H9 (cell line): ENCODE measurements at places on chromosomes 12 and 14. TPM values are rescaled to one million over a fixed set of nuclear protein-coding genes. Genes with fewer than 3 reads are reported as not detected.

The PRKAB1 gene
- 42.2 and 44.2 TPM in 2 replicates for total RNA-seq

The FGF6 gene
- total RNA-seq = not detected in 2 replicates

The PTPN21 gene
- 12.9 and 14.3 TPM in 2 replicates for total RNA-seq

The DTD2 gene
- total RNA-seq = 14.8 and 15.6 TPM in 2 replicates

The WBP11 gene
- 108 TPM in 2 replicates for total RNA-seq

The GUCY2C gene
- total RNA-seq = 1.3 and 1.9 TPM in 2 replicates

The BCL11B gene
- 4.9 and 5.1 TPM in 2 replicates for total RNA-seq

The HOXC6 gene
- not detected in 2 replicates for total RNA-seq

The AGAP2 gene
- total RNA-seq = 4.6 and 5.3 TPM in 2 replicates

The MANSC4 gene
- total RNA-seq = not detected in 2 replicates

The PARP2 gene
- 25.2 and 25.4 TPM in 2 replicates for total RNA-seq

The KRT82 gene
- total RNA-seq = not detected in 2 replicates

The DBX2 gene
- not detected in 2 replicates for total RNA-seq

The KRT78 gene
- not detected in 2 replicates for total RNA-seq

The KERA gene
- not detected in 2 replicates for total RNA-seq

The NABP2 gene
- 48.7 and 49.0 TPM in 2 replicates for total RNA-seq

The PCED1B gene
- total RNA-seq = 3.3 and 3.8 TPM in 2 replicates

The AICDA gene
- 0.22 TPM in 1 of 2 replicates, not detected in the other for total RNA-seq

The GEMIN2 gene
- 36.3 and 39.1 TPM in 2 replicates for total RNA-seq

The CLEC4D gene
- total RNA-seq = 0.42 and 0.48 TPM in 2 replicates

The CIROP gene
- not detected in 2 replicates for total RNA-seq

The FOXG1 gene
- 0.07 and 0.11 TPM in 2 replicates for total RNA-seq

The C12orf54 gene
- not detected in 2 replicates for total RNA-seq

The MBD6 gene
- total RNA-seq = 66.0 and 66.8 TPM in 2 replicates

The RERGL gene
- total RNA-seq = not detected in 2 replicates
